ENCODE measurements at places on chromosomes 2 and 18.

DNA sequence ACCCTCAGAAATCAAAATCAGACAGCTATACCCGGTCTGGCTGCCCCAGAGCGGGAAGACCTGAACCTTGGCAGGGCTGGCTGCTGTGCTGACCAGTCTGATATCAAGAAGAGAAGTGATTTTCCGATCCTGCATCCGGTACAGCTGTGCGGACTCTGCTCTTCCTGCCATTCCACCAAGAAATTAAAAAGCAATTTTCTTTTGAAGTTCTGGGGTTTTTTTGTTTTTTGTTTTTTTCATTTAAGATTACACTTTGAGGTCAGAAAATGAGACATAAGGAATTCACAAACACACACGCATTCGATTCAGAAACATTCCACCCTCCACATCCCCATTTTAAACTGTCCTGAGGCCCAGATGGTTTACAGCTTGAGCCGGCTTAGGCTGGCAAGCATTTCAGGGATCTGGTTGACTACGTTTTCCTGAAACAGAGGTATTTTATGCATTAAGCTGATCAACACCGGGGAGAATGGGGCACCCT is 156.5 kb downstream of the COL6A3 start:
- peak; percentile 75 for DNase-seq

DNA sequence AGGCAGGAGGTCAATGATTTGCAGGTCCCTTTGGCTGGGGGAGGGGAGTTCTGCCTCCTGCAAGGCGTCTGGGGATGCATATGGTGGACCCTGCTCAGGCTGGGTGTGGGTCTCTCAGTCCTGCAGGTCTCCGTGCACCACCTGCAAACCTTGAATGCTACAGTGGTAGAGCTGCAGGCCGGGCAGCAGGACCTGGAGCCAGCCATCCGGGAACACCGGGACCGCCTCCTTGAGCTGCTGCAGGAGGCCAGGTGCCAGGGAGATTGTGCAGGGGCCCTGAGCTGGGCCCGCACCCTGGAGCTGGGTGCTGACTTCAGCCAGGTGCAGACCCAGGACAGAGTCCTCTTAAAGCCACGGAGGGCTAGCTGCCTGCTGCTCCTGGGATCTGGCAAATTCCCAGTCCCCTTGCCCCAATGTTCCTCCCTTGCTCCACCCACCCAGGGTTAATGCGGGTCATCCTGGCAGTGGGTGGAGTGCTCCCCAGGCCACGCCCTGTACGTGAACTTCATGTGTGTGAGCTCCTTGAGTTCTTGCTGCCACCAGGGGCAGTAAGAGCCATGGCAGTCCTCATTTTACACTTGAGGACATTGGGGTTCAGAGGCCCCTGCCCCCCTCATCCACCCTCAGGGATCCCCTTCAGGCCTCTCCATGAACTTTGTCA is 3.1 kb downstream of the PROM2 start:
- DNase-seq, result peak; percentile 5

DNA sequence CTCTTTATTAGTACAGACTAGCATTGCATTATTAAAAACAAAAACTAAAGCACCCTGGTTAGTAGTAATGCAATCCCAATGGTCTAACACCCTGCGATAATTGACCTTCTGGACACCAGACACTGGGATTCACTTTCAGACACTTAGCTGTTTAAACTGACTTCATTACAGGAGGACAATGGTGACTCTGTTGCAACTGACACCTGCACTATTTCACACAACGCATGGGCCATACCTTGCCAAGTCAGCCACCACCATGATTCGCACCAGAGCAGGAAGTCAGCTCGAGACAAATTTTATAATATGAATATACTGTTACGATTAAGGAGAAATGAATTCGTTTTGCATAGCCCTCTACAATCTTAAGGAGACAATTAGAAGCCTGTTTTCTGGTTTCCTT is 150.7 kb downstream of the MEIS1 start:
- no peak for DNase-seq

- peak; percentile 71 for DNase-seq
Observed at GRCh38 chr2:131016826-131017741, 76.2 kb downstream of the FAM168B start.

GRCh38 chr2:149617476-149617875 is 29.9 kb upstream of the MMADHC start:
- DNase-seq, result peak; percentile 63

DNA sequence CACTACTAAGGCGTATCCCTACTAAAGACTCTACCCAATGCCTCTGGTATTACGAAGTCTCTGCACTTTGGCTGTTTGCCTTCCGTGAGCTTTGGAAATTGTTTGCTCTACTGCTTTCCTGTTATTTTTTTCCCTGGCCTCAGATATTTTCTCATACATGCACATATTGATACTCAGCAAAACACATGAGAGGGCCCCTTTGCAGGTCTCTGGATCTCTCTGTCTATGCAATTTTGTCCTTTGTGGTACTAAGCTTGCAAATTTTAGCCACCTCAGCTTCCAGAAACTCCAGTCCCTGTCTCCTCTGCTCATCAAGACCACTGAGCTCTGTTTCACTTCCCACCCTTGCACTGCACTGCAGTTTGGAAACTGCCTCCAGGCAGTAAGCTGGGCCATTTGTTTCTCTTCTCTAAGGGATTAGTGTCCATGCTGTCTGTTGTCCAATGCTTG is 46.6 kb downstream of the TAF1B start:
- DNase-seq, result no peak

GRCh38 chr2:126978333-126978732 is 79.6 kb downstream of the TEX51 start:
- DNase-seq, result no peak

DNA sequence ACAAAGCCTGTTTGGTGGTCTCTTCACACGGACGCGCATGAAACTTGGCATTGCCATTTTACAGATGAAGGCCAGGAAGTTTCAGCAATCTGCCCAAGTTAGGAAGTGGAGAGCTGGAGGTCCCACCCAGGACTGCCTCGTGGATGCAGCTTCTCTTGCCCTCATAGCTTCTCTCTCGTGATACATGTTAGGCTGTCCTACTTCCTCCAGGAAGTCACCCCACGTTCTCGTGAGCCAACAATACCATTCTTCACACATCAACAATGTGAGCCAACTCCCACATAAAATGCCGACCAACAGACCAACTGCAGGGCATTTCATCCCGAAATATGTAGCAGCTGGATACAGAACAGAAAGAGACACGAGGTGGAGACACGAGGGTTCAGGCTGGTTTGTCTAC is 85.3 kb downstream of the MREG start:
- DNase-seq, result no peak

- DNase-seq, result no peak
Observed at GRCh38 chr2:185618625-185619024, 120.0 kb upstream of the FSIP2 start.

- peak; percentile 46 for DNase-seq
Observed at GRCh38 chr2:99481941-99482340, 7.9 kb downstream of the REV1 start.

- no peak for DNase-seq
Observed at GRCh38 chr2:65550246-65550645, 117.8 kb upstream of the SPRED2 start.

- DNase-seq, result no peak
Observed at GRCh38 chr2:68386365-68386764, 21.3 kb downstream of the PLEK start.

- no peak for DNase-seq
Observed at GRCh38 chr2:236824836-236825235, 255.2 kb downstream of the ACKR3 start.

- peak; percentile 52 for DNase-seq
Observed at GRCh38 chr2:64950226-64951160, 38.7 kb upstream of the SLC1A4 start.

DNA sequence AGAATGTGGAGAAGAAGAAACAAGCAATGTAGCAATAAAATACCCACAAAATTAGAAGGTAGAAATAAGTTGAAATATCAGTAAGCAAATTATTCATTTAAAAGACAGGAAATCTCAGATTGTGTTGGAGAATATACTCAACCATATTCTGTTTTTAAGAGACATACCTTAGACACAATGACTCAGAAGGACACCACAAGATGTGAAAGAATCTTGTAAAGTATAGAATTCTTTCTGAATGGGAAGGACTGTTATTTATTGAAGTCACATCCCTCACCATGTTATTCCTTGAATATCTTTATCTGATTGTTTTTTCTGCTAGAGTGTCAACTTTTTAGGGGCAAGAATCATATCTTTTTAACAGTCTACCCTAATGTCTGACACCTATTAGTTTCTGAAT is 50.4 kb downstream of the CTAGE1 start:
- no peak for DNase-seq

- no peak for DNase-seq
Observed at GRCh38 chr2:20016346-20016745, 3.9 kb upstream of the MATN3 start.

DNA sequence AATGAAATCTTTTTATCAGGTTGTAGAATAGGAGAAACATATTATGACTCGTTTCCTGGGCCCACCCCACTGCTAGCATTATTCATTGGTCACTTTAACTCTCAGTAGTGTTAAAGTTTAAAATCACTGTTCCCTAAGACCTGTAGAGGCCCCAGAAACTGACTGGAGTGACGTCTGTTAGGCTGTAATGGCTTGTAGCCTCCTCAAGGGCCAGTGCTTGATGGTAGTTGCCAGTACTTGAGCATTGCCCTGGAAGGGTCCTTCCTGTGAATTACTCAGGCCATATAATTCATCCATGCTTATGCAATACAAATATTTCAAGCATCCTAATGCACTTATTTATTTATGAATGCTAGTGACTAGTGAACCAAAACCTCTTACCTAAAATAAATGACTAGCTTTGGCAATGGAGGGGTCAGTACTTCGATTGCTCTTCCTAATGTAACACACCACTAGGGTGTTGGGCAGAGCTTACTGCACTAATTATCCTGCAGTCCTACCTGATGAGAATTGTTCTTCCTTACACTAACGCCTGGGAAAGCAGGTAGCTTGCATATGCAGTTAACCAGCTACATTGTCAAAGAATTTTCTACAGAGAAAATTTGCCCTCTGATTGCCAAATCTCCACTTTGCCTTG is 31.2 kb downstream of the ARHGAP25 start:
- DNase-seq, result peak; percentile 32

DNA sequence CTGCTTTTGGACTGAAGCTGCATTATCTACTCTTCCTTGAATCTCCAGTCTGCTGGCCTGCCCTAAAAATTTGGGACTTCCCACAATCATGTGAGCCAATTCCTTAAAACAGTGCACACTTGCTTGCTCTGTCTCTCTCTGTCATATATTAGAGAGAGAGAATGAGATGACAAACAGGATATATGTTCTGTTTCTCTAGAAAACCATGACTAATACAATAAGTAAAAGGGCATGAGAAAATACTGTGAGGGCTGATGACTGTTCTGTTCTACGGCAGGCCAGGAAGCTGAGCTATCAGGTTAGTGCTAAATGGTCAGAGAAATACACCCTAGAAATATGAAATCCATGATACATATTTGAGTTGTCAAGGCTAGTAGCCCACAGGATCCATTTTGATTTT is 1896.8 kb upstream of the CELF4 start:
- peak; percentile 64 for DNase-seq

- DNase-seq, result no peak
Observed at GRCh38 chr2:209532321-209532720, 108.5 kb downstream of the MAP2 start.

DNA sequence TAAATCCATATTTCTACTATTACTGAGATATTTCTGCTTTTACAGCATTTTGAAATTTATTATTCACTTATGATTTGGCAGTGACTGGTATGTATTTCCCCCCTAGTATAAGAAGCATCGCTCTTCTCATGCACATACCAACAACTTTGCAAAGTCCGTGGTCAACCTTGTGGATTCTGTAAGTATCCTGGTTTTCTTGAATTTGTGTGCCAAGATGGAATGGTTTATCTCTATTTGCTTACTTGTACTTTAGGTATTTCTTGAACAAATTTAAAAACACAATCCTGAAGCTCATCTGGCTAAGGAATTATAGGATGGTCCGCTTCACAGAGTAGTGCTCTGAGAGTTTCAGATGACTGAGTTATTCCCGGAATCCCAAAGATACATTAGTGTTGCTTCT is 85.0 kb upstream of the FAM237A start:
- no peak for DNase-seq

DNA sequence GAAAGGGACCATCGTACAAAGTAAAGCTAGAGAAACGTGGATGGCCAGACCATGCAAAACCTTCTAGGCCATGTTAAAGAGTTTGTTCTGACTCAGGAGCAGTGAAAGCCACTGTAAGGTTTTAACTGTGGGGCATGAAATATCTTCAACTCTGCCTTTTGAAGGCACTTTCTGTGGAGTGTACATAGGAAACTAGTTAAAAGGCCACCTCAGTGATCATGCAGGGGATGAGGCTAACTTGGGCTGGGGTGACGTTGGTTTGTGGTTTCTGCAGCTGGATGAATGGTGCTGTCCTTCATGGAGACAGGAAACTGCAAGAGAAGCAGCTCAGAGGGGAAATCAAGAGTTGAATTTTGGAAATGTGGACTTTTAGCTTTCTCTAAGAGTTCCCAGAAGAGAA is 190.7 kb downstream of the CDCA7 start:
- DNase-seq, result peak; percentile 56

DNA sequence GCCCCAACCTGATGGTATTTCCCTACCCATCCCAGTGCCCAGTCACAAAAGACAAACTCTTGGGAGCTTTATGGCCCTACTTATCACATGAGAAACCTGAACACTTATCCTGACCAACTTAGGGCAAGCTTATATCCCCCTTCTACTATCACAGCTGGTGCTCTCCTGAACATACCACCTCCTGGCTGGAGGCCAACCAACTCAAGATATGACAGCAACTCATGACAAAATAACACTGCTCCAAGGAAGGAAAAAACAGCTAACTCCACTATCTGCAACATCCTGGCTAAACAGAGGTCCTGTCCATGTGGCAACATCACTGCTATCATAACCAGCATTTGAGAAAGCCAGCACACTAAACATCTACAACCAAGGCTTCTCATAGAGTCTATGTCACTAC is 20.9 kb upstream of the CLASP1 start:
- no peak for DNase-seq

DNA sequence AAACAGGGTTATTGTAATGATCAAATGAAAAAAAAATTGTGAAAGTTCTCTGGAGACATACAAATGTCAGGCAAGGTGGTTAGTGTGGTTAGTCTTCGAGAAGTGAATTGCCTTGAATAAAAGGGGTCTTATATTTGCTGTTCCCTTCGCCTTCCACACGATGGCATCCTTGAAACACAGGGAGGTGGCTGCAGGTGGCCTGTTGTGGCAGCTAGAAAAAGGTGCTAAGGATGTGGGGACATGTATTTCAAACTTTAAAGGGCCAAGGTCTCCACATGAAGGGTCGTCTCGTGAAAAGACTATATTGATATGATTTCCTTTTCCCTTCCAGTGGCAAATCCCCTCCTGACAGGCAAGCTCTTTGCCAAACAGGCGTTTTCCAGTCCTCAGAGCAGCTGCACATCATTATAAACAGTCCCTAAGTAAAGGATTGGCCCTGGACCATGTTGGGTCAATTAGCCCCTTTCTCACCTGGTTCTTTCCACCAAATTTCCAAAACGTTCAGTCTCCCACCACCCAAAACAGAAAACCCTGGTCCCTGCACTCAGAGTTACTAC is 68.5 kb downstream of the COPS8 start:
- peak; percentile 70 for DNase-seq

GRCh38 chr2:40752796-40753195 is 300.9 kb upstream of the SLC8A1 start:
- DNase-seq, result no peak

- DNase-seq, result peak; percentile 11
Observed at GRCh38 chr2:53715568-53715967, 52.0 kb upstream of the CHAC2 start.

GRCh38 chr2:231926761-231927565 is 767 bp upstream of the NPPC start:
- DNase-seq, result no peak

GRCh38 chr2:30691948-30692828 is 115.1 kb downstream of the CAPN13 start:
- peak; percentile 57 for DNase-seq
